ENCODE measurements at places on chromosomes 13 and 19.

DNA sequence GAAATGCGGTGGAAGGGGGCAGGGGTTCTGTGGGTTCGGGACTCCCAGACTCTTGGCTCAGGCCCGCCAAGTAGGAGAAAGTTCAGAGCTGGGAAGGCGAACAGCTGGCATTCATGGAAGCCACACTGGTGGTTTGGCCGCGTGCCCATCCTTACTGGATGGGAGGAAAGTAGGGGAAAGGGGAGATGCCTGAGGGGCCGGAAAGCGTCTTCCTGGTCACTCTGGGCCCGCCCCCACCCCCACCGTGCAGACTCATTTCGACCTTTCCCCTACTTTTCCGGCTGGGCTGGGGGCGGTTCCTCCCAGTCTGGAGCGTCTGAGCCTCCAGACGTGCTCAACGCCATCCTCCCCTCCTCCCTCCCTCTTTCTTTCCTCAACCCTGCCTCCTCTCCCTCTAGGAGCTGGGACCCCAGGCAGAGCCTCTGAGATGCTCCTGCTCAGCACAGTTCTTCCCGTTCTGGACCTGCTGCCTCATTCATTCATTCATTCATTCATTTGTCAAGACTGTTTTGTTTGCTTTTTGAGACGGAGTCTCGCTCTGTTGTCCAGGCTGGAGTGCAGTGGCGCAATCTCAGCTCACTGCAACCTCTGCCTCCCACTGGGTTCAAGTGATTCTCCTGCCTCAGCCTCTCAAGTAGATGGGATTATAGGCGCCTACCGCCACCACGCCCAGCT lies 3.5 kb downstream of the ANGPTL4 start:
- peak; percentile 98 for DNase-seq

DNA sequence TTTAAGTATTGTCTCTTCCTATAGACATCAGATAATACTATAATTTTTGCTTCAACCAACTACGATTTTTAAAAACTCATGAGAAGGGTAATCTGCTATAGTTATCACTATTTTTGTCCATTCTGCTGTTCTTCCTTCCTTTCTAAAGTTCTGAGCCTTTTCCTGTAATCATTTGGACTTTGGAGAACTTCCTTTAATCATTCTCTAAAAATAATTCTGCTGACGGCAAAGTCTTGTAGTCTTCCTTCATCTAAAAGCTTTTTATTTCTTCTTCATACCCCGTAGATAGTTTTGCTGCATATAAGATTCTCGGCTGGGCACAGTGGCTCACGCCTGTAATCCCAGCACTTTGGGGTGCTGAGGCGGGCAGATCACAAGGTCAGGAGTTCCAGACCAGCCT lies 5.1 kb upstream of the FCGBP start:
- DNase-seq = no peak

DNA sequence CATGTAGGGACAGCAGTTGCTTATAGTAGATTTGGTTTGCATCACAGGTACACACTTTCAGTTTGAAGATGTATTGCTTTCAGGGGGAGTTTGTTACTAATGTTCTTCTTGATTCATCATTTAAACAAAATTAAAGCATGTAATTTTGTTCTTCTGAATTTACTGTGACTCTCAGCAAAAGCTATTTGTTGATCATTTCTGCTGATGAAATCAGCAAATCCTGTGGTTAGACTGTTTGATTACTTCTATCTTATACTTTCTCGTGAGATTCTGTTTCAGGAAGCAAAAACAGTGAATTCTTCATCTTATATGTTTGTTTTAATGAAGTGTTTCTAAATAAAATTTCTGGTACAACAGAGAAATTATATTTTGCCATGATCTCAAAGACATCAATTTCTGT lies 497.6 kb downstream of the GPC6 start:
- DNase-seq = no peak

DNA sequence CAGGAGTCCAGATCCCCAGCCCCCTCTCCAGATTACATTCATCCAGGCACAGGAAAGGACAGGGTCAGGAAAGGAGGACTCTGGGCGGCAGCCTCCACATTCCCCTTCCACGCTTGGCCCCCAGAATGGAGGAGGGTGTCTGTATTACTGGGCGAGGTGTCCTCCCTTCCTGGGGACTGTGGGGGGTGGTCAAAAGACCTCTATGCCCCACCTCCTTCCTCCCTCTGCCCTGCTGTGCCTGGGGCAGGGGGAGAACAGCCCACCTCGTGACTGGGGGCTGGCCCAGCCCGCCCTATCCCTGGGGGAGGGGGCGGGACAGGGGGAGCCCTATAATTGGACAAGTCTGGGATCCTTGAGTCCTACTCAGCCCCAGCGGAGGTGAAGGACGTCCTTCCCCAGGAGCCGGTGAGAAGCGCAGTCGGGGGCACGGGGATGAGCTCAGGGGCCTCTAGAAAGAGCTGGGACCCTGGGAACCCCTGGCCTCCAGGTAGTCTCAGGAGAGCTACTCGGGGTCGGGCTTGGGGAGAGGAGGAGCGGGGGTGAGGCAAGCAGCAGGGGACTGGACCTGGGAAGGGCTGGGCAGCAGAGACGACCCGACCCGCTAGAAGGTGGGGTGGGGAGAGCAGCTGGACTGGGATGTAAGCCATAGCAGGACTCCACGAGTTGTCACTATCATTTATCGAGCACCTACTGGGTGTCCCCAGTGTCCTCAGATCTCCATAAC lies at the start of gene APOE:
APOE (plus strand) TSS at position 360 of the 724 bp plus-strand sequence. CDS start 829 bp downstream, outside the sequence.
- DNase-seq = no peak

DNA sequence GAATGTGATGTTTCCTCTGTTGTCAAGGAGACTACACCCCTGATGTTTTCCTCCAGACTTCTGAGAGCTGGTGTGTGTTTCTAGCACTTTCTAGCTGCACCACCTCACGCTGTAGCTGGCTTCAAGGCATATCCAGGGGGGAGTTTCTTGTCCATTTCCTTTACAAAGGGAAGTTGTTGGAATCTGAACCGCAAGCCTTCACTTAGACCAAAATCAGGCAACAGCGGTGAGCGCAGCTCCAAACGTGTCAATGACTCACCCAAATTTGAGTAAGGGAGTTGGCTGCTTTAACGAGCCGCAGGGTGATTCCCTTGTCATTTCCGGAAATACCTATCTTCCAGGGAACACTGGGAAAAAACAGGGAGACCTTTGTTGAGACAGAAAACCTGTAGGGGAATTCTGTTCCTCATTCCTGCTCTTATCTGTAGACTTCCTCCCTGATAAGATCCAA lies 2.5 kb downstream of the LDLR start:
- DNase-seq = peak; percentile 95

DNA sequence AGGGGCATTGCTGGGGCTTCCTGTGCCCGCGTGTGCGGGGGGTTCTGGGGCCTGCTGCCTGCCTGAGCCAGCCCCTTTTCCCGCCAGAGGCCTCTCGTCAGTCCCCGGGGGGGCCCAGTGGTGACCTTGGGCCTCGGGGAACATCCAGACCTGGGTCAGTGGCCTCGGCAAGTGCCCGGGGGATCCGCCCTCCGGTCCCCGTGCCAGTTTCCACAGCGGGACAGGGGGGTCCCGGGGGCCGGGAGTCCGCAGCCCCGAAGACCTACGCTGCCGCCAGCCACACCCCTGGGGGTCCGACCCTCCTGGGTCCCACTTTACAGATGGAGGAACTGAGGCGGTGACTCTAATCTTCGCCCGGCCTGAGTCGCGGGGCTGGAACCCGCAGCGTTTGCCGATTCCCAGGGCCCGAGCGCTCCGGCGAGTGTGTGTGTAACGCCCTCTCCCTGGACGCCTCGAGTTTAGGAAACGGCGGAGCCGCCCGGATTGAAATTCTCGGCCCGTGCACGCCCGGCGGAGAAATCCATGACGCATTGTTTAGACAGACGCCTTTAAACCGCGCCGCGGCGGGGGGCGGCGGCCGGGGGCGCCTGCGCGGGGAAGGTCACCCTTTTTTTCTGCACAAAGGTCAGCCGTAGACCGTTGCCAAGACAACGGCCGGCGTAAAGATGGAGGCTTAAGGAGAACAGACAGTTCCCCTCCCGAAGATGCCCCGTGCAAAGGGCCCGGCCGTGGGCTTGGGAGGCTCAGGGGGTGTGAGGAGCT lies 39.3 kb downstream of the EFNA2 start:
- peak; percentile 80 for DNase-seq
